ENCODE measurements at places on chromosomes 11 and 22. TPM values are rescaled to one million over a fixed set of nuclear protein-coding genes. Genes with fewer than 3 reads are reported as not detected.

DNA sequence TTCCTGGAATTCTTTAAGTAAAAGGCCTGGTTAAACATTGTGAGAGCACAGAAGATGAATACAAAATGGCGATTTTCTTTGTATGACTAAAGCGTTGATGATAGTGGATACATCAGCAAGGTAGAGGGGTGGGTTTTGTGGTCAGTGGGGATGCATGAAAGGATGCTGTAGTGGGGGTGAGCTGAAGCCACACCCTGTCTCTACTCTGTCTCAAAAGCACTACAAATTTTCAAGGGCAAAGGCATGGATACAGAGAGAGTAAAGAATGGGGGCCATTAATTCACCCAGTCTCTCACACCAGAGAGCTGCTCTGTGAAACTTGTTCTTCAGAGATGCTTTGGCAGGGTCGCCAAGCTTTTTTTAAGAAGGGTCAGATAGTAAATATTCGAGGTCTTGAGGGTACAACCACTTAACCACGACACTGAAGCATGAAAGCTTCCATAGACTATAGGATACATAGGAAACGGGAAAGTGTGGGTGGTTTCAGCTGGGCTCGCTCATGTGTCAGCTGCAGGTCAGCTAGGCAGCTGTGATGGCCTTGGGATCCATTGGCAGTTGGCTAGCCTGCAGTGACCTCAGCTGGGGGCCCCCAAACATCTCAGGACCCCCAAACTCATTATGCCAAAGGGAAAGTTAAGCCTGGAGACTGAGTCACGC, 8.3 kb downstream of the TMEM138 start:
- H3K36me3 ChIP-seq: peaks cover 43% of the 10 kb centered on the region
- no peaks in the 10 kb centered on the region for H3K27me3 ChIP-seq
- DNase-seq: no peak
- no peak overlapping the region for H3K4me3 ChIP-seq

Gene CSTF3
- 34.0 TPM for total RNA-seq

GRCh38 chr11:20049231-20049630, 111.0 kb downstream of the DBX1 start:
- DNase-seq: no peak
- no peak overlapping the region for H3K27ac ChIP-seq
- H3K27me3 ChIP-seq: no peaks in the 10 kb centered on the region
- H3K4me1 ChIP-seq: no peaks in the 10 kb centered on the region
- no peak overlapping the region for H3K4me3 ChIP-seq
- H3K36me3 ChIP-seq: no peaks in the 10 kb centered on the region

DNA sequence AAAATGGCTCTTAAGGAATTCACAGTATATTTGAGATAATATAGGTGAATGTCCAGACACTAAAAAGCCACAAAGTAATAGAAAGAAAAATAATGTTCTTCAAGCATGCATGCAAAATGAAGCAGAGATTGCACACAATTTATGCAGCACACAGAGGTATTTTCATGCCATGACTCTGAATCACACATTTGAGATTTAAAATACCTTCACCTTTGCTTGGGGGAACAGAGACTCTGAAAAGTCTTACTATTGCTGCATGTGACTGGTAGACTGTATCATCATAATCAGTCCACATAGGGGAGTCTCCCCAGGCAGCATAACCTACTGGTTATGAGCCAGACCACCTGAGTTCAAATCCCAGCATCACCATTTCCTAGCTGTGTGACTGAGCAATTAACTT, 96.2 kb downstream of the RCN1 start:
- no peaks in the 10 kb centered on the region for H3K36me3 ChIP-seq
- DNase-seq: no peak

Gene LUZP2
- total RNA-seq: not detected

- peaks cover 3% of the 10 kb centered on the region for H3K36me3 ChIP-seq
- H3K4me1 ChIP-seq: peaks cover 44% of the 10 kb centered on the region
- no peak overlapping the region for H3K27ac ChIP-seq
- no peak for DNase-seq
- no peak overlapping the region for H3K4me3 ChIP-seq
- H3K27me3 ChIP-seq: no peaks in the 10 kb centered on the region
These were observed 17.8 kb downstream of the PI4KA start for GRCh38 chr22:20840646-20841371.

Gene OLFML1
- total RNA-seq: not detected

DNA sequence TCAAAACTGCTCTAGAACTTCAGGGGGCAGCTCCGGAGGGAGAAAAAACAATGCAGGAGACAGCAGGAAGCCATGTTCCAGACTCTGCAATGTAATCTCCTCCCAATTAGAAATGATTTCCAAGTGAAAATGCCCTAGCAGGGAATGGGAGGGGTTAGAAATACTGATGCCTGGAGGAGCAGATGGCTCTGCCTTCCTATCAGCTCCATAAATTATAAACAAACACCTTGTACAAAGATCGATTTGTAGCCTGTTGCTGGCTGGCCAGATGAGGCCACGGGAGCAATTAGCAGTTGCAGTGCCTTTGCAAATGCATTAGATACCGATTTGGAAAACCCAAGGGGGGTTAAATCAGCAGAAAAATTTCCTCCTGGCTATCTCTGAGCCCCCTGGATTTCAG, 46.6 kb upstream of the CHRM4 start:
- H3K4me1 ChIP-seq: no peaks in the 10 kb centered on the region
- no peak overlapping the region for H3K27ac ChIP-seq
- peaks cover 22% of the 10 kb centered on the region for H3K36me3 ChIP-seq
- no peak overlapping the region for H3K4me3 ChIP-seq
